ENCODE measurements at places on chromosomes 12 and 14. TPM values are rescaled to one million over a fixed set of nuclear protein-coding genes. Genes with fewer than 3 reads are reported as not detected.

The LALBA gene
- not detected for total RNA-seq

The PIWIL1 gene
- total RNA-seq = not detected

The ZDHHC22 gene
- 0.24 TPM for total RNA-seq

The SLC39A5 gene
- total RNA-seq = not detected

The SERPINA5 gene
- not detected for total RNA-seq

The RAB5B gene
- total RNA-seq = 97.4 TPM

The KRT3 gene
- not detected for total RNA-seq

The POTEM gene
- total RNA-seq = not detected

The FAM181A gene
- total RNA-seq = not detected

The KRT2 gene
- total RNA-seq = not detected

GRCh38 chr12:94621662-94622359, 28.5 kb downstream of the TMCC3 start:
- peaks cover 41% of the 10 kb centered on the region for H3K4me1 ChIP-seq
- H3K27ac ChIP-seq = peak overlapping the region; percentile 97
- H3K36me3 ChIP-seq = peaks cover 2% of the 10 kb centered on the region
- peak; percentile 81 for DNase-seq
- no peaks in the 10 kb centered on the region for H3K27me3 ChIP-seq

- H3K27ac ChIP-seq = no peak overlapping the region
- DNase-seq = no peak
- H3K4me1 ChIP-seq = no peaks in the 10 kb centered on the region
These were observed 453.7 kb downstream of the ATP23 start for GRCh38 chr12:58395056-58395455.

- H3K4me3 ChIP-seq = no peak overlapping the region
- DNase-seq = no peak
- no peaks in the 10 kb centered on the region for H3K36me3 ChIP-seq
- no peaks in the 10 kb centered on the region for H3K27me3 ChIP-seq
- no peak overlapping the region for H3K27ac ChIP-seq
These were observed 28.1 kb downstream of the DYRK2 start for GRCh38 chr12:67676624-67677023.

GRCh38 chr12:5458229-5459050, 26.5 kb downstream of the NTF3 start:
- H3K27ac ChIP-seq = no peak overlapping the region
- H3K36me3 ChIP-seq = no peaks in the 10 kb centered on the region

DNA sequence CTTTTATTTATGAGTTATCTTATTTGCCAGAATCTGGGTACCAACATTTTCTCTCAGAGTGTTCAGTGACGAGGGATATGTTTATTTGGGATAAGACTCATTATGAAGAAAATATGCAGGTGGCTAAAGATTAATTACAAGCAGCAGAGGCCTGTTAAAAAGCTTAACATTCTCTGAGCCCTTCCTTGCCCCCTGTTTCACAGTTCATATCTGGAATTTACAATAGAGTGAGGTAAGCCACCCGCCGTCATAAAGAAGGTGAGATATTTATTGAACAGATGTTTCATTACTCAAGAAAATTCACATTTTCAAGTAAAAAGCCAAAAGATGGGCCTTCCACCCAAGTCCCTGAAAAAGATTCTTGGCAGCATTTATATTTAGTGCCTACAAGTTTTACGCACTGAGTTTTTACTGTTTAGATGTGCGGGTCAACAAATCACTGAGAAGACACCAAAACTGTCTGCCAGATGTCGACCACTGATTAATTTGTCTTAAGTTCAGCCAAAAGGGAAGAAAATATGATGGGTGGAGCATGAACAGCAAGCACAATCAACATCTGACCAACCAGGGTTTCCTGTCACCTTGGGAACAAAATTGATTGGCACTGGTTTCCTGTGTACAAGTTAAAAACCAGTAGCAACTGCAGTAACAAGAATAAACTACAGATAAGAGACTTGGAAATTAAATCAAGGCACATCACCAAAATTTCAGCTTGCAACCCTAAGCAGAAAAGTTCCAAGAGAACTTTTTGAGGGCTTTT, 85.5 kb upstream of the PTPRB start:
- H3K27ac ChIP-seq = peak overlapping the region; percentile 27
- peaks cover 30% of the 10 kb centered on the region for H3K4me1 ChIP-seq
- no peak overlapping the region for H3K4me3 ChIP-seq
- no peaks in the 10 kb centered on the region for H3K27me3 ChIP-seq
- no peaks in the 10 kb centered on the region for H3K36me3 ChIP-seq
- DNase-seq = peak; percentile 96

DNA sequence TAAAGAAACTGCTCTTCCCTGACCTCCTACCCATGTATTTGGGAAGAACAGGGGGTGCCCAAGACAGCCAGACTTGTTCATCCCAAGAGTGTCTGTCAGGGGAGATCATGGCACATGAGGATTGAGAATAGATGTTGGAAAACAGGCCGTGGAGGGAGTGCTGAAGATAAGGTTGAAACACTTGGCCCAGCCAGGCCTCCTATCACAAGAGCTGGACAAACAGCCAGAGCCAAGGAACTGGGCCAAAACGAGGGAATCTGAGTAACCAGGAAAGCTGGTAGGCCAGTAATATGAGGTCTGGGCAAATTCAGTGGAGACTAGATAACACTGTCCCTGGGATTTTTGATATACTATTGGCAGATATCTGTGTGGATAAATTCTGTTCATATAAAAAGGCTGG, 161.7 kb downstream of the TMX1 start:
- no peaks in the 10 kb centered on the region for H3K36me3 ChIP-seq
- H3K27ac ChIP-seq = no peak overlapping the region
- H3K4me3 ChIP-seq = no peak overlapping the region
- DNase-seq = no peak
- H3K4me1 ChIP-seq = peaks cover 25% of the 10 kb centered on the region

DNA sequence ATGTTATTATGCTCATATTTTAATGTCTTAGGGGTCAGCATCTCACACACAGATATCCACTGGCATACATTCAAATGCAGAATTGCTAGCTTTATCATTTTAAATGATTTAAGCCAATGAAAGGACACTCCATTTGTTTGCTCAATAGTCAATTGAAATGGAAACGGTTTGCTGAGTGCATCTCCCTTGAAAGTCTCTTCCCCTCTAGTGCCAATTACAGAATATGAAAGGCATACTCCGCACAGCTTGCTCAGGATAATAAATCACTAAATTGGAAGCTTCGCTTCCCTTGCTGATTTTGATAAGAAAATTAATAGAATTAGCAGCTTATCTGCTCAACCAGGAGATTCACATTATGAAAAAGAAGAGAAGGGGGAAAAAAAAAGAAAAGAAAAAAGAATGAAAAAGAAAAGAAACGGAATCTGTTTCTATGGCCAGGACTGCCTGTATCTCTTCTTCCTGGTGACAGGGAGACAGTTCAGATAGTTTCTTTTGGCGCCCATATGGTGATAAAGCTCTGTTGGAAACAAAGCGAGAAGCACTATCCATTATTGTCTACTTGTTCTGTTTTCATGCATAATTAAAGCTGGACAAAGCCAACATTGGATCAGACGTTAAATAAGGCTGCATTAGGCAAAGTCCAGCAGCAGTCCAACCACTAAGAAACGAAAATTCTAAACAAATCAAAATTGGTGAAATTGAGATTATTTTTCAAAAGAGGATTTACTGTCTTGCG, 225.0 kb downstream of the GXYLT1 start:
- no peak overlapping the region for H3K27ac ChIP-seq
- H3K4me1 ChIP-seq = peaks cover 13% of the 10 kb centered on the region
- no peaks in the 10 kb centered on the region for H3K36me3 ChIP-seq
- DNase-seq = no peak

GRCh38 chr14:104657563-104658324, 31.7 kb upstream of the INF2 start:
- no peaks in the 10 kb centered on the region for H3K36me3 ChIP-seq
- no peak overlapping the region for H3K27ac ChIP-seq
- no peak overlapping the region for H3K4me3 ChIP-seq
- no peaks in the 10 kb centered on the region for H3K4me1 ChIP-seq
- no peak for DNase-seq
- no peaks in the 10 kb centered on the region for H3K27me3 ChIP-seq

GRCh38 chr12:64918801-64919200, 94.4 kb downstream of the TBC1D30 start:
- H3K27ac ChIP-seq = no peak overlapping the region
- no peaks in the 10 kb centered on the region for H3K36me3 ChIP-seq
- DNase-seq = no peak
- no peaks in the 10 kb centered on the region for H3K4me1 ChIP-seq
- H3K4me3 ChIP-seq = no peak overlapping the region

- peaks cover 13% of the 10 kb centered on the region for H3K27me3 ChIP-seq
- H3K27ac ChIP-seq = no peak overlapping the region
- H3K36me3 ChIP-seq = no peaks in the 10 kb centered on the region
- DNase-seq = no peak
- H3K4me3 ChIP-seq = no peak overlapping the region
- H3K4me1 ChIP-seq = no peaks in the 10 kb centered on the region
These were observed 4.4 kb upstream of the KRT85 start for GRCh38 chr12:52371716-52372115.

DNA sequence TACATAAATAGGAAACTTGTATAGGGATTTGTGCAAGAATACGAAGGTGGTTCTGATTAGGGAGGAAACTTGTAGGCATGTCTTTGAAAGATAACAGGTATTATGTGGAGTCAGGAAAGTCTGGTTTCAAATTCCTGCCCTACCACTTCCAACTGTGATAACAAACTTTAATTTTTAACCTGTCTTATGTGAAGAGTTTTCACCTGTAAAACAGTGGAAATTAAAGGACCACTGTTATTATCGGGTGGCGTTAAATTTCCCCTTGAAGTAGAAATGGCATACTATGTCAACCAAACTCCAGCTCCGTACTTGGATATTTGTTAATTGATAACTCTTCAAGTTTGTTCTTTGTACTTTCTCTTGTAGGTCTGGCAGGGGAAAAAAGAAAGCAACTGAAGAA, 6.1 kb downstream of the OR6C1 start:
- H3K27me3 ChIP-seq = no peaks in the 10 kb centered on the region
- H3K4me1 ChIP-seq = no peaks in the 10 kb centered on the region
- DNase-seq = no peak
- H3K4me3 ChIP-seq = no peak overlapping the region
- H3K27ac ChIP-seq = no peak overlapping the region

- no peaks in the 10 kb centered on the region for H3K4me1 ChIP-seq
- H3K27ac ChIP-seq = no peak overlapping the region
- no peaks in the 10 kb centered on the region for H3K36me3 ChIP-seq
These were observed 667.6 kb upstream of the TBX3 start for GRCh38 chr12:115351514-115352077.

- no peak overlapping the region for H3K27ac ChIP-seq
- no peaks in the 10 kb centered on the region for H3K36me3 ChIP-seq
- peaks cover 77% of the 10 kb centered on the region for H3K27me3 ChIP-seq
These were observed 4.1 kb upstream of the CCND2 start for GRCh38 chr12:4269279-4269991.

GRCh38 chr12:113067987-113068935, 11.7 kb downstream of the DTX1 start:
- DNase-seq = no peak
- H3K36me3 ChIP-seq = no peaks in the 10 kb centered on the region
- no peaks in the 10 kb centered on the region for H3K4me1 ChIP-seq
- no peak overlapping the region for H3K4me3 ChIP-seq

DNA sequence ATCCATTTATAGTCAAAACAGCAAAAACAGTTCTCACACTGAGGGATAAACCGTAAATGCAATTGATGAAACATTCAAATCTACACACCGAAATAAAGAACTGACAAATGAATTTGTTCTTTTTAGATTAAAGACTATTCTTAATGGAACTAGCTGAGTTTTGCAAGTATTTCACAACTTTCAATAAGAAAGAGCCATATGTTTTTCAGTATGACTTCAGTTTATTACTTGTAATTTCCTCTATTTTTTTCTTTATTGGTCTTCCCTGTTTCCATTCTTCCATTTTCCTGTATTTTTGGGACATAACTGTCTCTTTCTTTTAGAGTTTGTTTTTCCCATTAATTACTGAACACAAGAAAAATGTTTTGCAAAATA, 4.3 kb downstream of the BCAT1 start:
- H3K4me3 ChIP-seq = no peak overlapping the region
- H3K36me3 ChIP-seq = peaks cover 5% of the 10 kb centered on the region
- no peak for DNase-seq
- peak overlapping the region; percentile 74 for H3K27ac ChIP-seq

- no peak overlapping the region for H3K4me3 ChIP-seq
- H3K36me3 ChIP-seq = no peaks in the 10 kb centered on the region
- DNase-seq = no peak
These were observed 11.2 kb upstream of the TMX1 start for GRCh38 chr14:51228890-51229289.

DNA sequence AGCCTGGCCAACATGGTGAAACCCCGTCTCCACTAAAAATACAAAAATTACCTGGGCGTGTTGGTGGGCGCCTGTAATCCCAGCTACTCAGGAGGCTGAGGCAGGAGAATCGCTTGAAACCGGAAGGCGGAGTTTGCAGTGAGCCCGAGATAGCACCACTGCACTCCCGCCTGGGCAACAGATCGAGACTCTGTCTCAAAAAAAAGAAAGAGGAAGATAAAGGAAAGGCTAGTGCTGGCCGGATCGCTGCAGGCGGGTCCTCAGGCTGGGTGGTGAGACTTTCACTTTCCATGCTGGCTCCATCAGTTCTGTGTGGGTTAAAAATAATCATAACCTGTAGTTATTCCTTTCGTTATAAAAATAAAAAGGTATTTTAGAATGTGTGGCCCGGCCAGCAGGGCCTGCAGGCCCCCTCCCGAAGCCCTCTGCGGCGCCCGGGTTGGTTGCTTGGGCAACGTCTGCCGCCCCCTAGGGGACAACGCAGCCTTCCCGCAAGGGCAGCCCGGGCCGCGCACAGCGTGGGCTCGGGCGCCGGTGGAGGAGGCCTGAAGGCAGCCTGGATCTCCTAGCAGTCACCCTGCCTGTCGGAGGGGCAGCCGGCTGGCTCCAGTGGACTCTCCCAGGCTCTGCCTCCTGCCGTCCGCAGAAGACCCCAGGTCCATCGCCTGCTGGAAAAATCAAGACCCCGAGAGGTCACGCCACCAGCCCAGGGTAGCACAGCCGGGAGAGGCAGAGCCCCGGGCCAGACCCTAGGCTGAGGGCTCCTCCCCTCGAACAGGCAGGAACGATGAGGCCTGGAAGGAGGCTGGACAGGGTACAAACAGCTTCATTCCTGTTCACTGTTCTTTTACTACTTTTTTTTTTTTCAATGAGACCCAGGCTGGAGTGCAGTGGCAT, 5.0 kb upstream of the SLC25A47 start:
- no peak overlapping the region for H3K27ac ChIP-seq
- DNase-seq = peak; percentile 70
- no peaks in the 10 kb centered on the region for H3K36me3 ChIP-seq

DNA sequence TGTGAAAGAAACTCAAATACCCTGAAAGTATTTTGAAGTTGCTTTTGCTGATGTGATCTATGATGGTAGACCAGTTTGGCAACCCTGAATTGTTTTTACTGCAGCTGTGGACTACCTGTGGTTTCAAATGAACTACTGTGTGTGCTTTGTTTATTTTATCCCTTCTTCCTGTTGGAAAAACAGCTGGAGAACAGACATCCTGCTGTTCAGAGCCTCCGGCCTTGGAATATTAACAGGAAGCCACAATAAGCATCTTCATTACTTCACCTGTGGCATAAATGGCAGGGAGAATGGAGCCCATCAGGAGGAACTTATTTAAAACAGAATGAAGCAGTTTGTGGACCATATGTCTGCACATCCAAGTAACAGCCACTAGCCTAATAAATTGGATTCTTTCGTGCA, 104.8 kb downstream of the DUSP6 start:
- no peaks in the 10 kb centered on the region for H3K27me3 ChIP-seq
- H3K4me1 ChIP-seq = peaks cover 19% of the 10 kb centered on the region
- DNase-seq = no peak
- no peak overlapping the region for H3K27ac ChIP-seq
- no peaks in the 10 kb centered on the region for H3K36me3 ChIP-seq

- H3K27me3 ChIP-seq = no peaks in the 10 kb centered on the region
- H3K4me3 ChIP-seq = no peak overlapping the region
- H3K27ac ChIP-seq = no peak overlapping the region
- DNase-seq = peak; percentile 70
- H3K4me1 ChIP-seq = no peaks in the 10 kb centered on the region
- H3K36me3 ChIP-seq = no peaks in the 10 kb centered on the region
These were observed 91.8 kb downstream of the EML1 start for GRCh38 chr14:99884834-99885648.
